ENCODE measurements at places on chromosomes 1 and 21.

DNA sequence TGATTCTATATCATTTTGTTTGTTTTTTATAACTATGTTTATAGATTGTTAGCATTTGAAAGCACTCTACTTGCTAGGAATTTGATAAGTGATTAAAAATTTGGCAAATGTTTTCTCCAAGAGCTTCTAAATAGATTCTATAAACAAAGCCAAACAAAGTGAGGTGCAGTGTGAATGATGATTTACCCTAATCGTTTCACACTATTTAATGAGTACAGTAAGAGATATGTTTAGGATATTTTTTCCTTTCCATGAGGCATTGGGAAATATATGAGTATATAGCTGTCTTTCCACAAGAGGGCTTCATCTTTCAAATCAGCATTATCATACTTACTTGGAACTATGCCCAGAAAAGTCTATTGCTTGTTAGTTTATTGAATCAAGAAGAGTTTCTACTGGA lies 277.0 kb upstream of the BRINP3 start:
- no peak for DNase-seq

DNA sequence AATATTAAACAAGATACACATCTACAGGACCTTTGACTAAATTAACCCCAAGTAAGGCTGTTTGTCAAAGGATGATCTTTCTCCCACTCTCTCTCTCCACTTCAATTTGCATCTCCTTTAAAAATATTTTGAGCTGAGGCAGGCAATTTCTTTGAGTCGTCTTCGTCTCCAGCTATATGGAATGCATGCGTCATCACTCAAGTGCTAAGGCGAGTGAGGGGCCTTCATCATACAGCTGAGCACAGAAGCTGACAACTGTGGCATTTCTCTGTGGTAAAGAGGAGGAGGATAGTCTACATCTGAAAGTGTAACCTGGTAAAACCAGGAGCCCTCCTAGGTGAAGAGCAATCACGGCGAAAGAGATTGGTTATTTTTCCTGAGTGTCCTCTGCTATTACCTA lies 7.6 kb downstream of the EPHX4 start:
- DNase-seq, result no peak

- no peak for DNase-seq
Observed at GRCh38 chr1:42179275-42179674, 14.7 kb upstream of the GUCA2A start.

DNA sequence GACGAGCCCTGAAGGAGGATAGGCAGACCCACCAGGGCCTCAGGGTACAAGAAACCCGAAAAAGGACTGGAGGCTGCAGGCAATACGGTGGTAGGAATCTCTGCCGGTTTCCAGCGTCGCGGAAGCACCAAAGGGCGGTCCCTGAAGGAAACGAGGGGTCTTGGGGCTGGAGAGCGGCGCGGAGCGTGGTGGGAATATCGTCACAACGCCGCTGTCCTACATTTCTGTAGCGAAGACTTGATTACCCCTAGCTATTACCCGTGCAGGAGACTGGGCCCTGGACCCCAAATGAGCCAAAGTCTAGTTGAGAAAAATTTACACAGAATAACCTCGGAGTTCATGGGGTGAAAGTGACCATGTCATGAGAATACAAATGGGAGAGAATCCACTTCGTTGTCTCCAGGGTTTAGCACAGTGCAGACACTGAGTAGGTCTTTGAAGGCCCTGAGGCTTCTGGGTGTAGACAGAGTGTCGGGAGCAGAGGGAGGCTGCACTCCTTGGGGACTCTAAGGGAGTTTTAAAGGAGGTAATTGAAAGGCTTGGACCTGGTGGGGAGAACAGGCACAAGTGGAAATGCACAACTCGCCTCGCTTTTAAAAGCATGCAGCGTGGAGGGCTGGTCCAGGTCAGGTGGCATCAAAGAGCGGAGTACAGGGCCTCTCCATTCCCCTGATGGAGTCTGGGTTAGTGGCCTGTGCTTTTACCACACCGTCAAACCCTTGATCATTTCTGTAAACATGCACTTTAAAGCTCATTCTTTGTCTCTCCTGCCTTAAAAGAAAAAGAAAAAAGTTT lies 1.5 kb downstream of the ATP1A1 start:
- no peak for DNase-seq

GRCh38 chr1:70202173-70202758 lies 3.1 kb downstream of the LRRC40 start:
- no peak for DNase-seq

GRCh38 chr1:119396982-119397381 lies 18.0 kb upstream of the HSD3B2 start:
- DNase-seq, result no peak

- DNase-seq, result no peak
Observed at GRCh38 chr1:220828179-220828490, 41.4 kb downstream of the MTARC1 start.

GRCh38 chr1:225418598-225418997 lies 9.2 kb downstream of the LBR start:
- DNase-seq, result no peak

DNA sequence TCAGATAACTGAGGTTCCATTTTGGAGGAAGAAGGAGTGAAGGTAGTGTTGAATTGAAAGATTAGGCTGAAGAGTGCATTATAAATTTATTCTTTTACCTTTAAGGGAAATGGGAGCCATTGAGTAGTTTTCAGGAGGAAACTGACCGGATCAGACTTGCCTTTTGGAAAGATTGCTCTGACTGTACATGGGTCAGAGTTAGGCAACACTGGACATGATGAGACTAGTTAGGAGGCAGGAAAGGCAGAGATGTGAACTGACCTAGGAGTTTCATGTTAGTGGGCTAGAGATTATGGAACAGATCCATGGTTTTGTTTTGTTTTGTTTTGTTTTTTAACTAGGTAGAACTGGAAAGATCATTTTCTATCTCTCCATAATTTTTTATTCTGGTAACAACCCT lies 78.2 kb downstream of the SNX7 start:
- no peak for DNase-seq

DNA sequence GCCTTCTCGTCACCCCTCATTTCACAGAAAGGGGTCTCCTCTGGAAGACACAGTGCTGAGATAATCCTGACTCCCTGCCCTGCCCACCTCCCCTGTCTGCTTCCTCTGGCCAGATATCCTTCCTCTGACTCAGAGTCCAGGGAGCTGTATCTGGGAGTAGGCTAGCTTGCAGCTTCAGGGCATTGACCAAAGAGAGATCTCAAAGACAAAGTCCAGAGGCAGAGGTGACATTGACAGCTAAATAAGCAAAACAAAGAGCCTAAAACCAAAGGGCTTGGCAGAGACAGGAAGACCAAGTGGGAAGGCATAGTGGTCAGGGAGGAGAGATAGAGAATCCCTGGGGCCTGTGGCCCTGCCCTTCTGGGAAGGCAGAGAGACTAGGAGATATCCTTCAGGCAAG lies 64.9 kb downstream of the TNR start:
- no peak for DNase-seq
